Naive B cell (primary cell): ENCODE measurements at places on chromosomes 3 and 15. TPM values are rescaled to one million over a fixed set of nuclear protein-coding genes. Genes with fewer than 3 reads are reported as not detected.
A peak's percentile ranks its signal among the peaks of the same experiment; 100 is the strongest.

DNA sequence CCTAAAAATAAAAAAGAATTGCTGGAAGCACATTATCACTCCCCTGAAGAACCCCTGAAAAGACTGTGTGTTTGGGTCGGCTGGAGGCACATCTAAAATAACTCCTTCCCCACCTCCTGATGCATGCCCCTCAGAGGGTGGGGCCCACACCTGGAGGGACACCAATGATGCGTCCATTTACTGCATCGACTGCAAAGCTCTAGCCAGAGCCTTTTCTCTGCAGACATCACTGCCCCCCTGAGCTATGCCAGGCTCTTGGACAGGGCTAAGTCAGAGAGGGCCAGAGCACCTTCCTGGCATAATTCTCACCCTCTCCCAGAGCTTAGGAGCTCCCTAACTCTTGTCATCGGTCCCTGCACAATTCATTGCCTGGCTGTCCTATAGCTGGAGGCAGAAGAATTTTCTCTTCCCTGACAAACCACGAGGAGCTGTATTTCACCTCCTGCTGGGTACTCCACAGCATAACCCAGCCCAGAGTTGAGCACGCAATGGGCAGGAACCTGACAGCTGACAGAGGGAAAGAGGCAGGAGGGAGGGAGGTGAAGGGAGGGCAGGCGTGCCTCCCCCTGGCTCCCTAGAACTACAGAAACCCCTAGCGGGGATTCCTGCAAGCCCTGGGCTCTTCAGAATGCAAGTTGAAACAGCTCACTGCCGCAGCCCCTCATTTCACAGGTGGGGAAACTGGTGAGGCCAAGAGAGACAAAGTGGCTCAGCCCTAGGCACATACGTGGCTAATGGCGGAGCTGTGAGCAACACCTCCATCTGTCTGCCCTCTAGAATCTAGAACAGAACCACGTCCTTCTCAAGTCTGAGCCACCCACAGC lies 46.6 kb downstream of the XXYLT1 start:
- DNase-seq: no peak
- no peak overlapping the region for H3K27ac ChIP-seq
- H3K4me3 ChIP-seq: no peak overlapping the region
- H3K27me3 ChIP-seq: no peaks in the 10 kb centered on the region
- no peaks in the 10 kb centered on the region for H3K36me3 ChIP-seq

Gene GOLGA8J
- not detected for polyA plus RNA-seq

Gene CPN2
- polyA plus RNA-seq: not detected

GRCh38 chr3:194808640-194809097 lies 123.0 kb downstream of the FAM43A start:
- H3K4me1 ChIP-seq: peaks cover 11% of the 10 kb centered on the region
- peaks cover 32% of the 10 kb centered on the region for H3K27me3 ChIP-seq
- DNase-seq: no peak
- H3K4me3 ChIP-seq: no peak overlapping the region
- H3K27ac ChIP-seq: no peak overlapping the region

DNA sequence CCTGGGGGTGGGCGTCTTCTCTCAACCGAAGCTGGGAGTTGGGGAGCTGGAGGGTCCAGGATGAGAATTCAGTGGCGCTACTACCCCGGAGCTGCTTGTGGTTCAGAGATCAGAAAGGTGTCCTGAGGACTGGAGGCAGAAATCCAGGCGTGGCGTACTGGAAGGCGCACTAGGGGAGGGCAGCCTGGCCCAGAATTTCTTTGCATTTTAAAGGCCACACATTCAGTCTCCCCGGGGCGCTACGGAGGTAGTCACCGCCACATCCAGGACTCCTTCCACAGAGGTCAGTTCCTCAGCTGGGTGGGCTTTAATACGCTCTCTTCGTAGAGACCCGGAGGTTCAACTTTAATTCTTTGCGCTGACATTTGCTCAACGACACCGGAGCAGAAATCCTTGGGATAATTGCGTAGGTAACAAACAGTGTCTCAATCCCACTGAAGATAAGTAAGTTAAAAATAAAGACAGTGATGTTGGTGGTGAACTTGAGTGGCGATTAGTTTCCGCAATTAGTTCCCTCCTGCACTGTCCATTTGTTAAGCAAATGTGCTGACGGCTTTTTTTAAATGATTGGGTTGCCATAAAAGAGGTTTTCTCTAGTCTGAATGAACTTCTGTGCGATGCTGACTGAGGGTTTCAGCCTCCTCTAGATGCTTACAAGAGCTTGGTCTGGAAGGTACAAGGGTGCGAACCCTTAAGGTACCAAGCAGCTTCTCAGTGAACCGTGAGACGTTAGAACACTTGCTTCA lies 535 bp downstream of the MCTP2 start:
- peaks cover 67% of the 10 kb centered on the region for H3K4me1 ChIP-seq
- peak; percentile 16 for DNase-seq
- H3K27me3 ChIP-seq: no peaks in the 10 kb centered on the region
- H3K36me3 ChIP-seq: no peaks in the 10 kb centered on the region
- peak overlapping the region; percentile 95 for H3K4me3 ChIP-seq

- H3K27me3 ChIP-seq: no peaks in the 10 kb centered on the region
- no peaks in the 10 kb centered on the region for H3K4me1 ChIP-seq
- DNase-seq: no peak
- no peak overlapping the region for H3K27ac ChIP-seq
- no peaks in the 10 kb centered on the region for H3K36me3 ChIP-seq
These were observed 210.5 kb downstream of the ZIC4 start for GRCh38 chr3:147195887-147196286.

Gene PLS1
- 0.36 TPM for polyA plus RNA-seq
